IPS DF 6.9 (cell line): ENCODE measurements at places on chromosomes 13 and 19.

DNA sequence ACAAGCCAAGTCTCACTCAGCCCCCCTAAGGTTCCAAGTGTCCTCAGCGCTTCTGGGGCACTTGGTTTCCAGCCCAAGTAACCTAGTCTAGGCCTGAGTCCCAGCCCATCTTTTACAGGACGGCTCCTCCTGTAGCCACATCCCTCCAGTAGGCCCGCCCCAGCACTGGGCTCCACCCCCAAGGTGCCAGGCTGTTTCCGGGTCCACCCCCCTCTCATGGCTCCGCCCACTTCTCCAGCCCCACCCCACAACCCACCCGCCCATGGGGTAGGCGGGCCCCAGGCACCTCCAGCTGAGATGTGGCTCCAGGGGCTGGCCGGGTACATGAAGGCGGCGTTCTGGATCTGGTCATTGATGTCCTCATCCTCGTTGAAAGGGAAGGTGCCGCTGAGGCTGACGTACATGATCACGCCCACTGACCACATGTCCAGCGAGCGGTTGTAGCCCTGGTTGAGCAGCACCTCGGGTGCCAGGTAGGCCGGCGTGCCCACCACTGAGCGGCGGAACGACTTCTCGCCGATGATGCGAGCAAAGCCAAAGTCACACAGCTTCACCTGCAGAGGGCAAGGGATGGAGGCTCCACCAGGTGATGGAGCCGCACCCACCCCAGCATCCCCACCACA, 17.2 kb upstream of the DACT3 start:
- DNase-seq = no peak

- no peak for DNase-seq
Observed at GRCh38 chr13:26185720-26186117, 36.4 kb downstream of the RNF6 start.

DNA sequence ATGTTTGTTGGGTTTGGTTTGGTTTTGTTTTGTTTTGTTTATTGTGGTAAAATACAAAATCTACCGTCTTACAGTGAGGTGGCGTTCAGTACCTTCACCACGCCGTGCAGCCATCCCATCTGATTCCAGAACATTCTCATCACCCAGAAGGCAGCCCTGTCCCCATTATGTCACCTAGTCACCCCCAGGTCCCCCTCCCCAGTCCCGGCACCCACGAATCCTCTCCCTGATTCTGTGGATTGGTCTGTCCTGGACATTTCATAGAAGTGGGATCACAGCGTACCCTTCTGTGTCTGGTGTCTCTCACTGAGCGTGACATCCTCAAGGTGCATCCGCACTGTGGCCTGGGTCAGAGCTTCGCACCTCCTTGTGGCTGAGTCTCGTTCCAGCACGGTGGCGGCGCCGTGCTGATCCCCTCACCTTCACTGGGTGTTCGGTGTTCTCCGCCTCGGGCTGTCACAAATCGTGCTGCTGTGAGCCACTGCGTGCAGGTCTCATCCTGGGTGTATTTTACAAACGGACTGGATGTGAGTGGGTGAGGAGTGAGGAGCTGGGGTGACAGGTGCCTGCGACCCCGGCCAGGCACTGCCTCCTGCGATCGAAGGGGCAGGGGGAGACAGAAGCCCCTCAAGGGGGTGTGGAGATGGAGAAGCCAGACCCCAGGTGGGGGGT, 580 bp upstream of the TEKTIP1 start:
- no peak for DNase-seq

GRCh38 chr13:73230716-73231115, 171.9 kb downstream of the KLF5 start:
- no peak for DNase-seq

- no peak for DNase-seq
Observed at GRCh38 chr19:49574206-49574755, 6.1 kb downstream of the NOSIP start.

- DNase-seq = no peak
Observed at GRCh38 chr19:39236527-39236926, 8.3 kb downstream of the IFNL3 start.

DNA sequence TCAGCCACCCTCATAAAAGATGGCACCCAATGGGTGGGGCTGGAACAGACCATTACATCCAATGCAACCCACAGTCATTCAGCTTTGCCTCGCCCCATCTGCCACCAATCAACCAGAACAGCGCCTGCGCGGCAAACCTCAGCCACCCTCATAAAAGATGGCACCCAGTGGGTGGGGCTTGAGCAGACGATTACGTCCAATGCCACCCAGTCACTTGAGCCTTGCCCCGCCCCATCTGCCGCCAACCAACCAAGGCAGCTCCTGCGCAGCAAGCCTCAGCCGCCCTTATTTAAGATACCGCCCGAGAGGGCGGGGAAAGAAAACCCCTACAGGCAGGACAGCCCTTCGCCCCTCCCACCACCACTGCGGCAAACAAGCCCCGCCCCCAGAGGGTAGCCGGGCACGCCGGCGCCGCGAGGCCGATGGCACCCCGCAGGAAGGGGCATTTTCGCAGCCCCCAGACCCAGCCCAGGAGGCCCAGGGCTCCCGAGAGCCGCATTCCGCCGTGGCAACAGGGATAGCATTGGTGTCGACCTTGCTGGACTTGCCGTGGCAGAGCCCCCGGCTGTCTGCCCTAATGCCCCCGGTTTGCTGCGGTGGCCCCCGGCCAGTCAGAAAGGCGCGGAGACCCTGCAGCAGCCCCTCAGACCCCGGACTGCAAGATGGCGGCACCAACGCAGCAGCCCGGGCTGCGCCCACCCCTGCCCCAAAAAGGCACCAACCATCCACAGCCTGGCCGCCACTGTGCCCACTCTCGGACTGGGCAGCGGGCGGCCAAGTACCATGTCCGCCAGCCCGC, 675 bp downstream of the PEG3 start:
- DNase-seq = no peak

DNA sequence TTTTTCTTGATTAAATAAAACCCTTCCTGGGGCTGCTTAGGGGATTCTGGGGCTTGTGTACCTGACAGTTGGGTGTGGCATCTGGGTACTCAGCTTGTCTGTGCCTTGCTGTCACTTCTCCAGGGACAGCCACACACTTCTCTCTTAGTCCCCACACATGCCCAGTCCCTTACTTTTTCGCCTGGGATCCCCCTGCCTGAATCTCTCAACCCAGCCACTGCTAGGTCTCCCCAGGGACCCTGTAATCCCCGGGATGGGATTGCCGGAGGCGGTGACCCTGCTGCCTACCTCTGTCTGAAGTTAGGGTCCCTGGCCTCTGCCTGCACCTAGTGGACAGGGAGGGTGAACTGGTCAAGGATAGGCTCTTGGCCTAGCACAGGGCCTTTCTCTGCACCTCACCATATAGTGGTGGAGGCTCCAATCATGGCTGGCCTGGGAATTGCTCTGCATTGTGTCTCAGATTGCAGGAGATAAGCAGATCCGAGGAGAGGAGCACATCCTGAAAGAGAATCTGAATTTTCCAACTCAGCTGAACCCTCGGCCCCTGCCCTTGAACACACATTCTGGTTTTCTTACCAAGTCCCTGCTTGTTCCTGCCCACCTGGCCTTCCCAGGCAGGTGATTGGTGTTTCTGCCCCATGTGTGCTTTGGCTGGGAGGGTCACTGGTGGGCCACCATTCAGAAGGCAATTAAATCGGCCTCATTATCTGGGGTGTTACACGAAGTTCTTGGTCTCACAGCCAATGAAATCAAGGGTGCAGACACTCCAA, 8.7 kb upstream of the ZNF492 start:
- DNase-seq = no peak

- no peak for DNase-seq
Observed at GRCh38 chr19:11018179-11018578, 57.3 kb downstream of the SMARCA4 start.

- DNase-seq = no peak
Observed at GRCh38 chr13:83975655-83976165, 93.4 kb upstream of the SLITRK1 start.

- DNase-seq = no peak
Observed at GRCh38 chr13:50685491-50685890, 158.0 kb downstream of the DLEU7 start.

DNA sequence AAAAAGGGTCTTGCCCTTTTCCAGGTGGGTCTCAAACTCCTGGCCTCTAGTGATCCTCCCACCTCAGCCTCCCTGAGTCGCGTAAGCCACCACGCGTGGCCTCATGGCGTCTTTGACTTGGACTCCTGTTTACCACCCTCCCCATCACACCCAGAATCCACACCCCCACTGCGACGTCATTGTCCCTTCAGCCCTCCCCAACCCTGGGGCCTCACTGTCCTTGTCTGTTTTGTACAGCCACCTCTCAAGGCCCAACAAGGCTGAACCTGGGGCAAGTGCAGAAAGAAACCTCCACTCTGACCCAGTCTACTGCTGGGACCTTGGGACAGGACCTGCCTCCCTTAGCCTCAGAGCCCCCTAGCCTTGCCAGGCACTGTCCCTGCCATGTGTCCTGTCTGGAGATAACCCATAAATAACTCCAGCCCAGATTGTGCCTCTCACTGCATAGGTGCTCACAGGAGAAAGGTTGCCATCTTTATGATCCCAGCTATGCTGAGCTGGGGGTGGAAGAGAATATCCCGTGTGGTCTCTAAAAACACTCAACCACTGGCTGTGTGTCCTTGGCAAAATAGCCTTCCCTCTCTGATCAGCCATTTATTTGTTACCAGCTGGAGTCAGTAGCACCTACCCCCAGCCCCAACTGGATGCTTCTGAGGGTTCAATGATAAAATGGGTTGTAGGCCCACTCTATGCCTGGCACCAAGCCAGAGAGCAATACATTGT, 1.8 kb upstream of the IFI30 start:
- no peak for DNase-seq
